ENCODE measurements at places on chromosomes 5 and 9.
A peak's percentile ranks its signal among the peaks of the same experiment; 100 is the strongest.

- no peak for DNase-seq
Measured at GRCh38 chr5:14326035-14326903, 183.1 kb downstream of the TRIO start.

DNA sequence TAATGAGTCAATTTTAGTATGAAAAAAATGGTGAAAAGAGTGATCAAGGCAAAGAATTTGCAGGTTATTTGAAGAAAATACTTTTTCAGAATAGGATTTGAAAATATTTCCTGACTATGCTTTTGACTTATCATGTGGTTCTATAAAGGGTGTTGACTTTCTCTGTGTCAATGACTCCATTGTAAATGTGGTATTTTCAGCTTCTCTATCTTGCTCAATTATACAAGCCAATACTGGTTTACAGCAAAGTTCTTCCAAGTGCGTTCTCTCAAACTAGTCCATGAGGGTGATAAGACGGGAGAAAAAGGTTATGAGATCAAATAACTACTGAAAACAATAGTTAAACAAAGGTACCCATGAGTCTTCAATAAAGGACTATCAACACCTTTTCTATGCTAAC, 21.7 kb downstream of the IL33 start:
- DNase-seq = no peak

DNA sequence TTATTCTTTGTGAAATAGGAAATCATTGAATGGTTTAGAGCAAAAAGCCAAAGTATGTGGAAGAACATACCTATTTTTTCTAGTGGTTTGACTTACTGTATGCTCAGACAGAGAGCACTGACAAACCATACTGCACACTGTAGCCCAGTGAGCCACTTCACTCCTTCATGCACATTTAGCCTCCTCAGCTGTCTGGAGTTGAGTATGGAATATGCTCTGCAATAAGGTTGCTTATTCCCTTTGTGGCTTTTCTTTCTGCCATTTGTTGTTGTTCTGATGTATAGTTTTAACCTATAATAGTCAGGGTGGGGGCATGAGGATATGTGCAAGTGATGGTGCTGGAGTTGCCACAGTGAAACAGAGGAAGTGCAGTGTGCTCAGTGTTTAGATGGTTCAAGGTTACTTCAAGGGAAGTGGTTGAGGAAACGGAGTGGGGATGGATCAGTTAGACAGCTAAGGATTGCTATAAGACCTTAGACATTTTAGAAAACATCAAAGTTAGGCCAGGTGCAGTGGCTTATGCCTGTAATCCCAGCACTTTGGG, 100.7 kb downstream of the CDC42SE2 start:
- DNase-seq = no peak

DNA sequence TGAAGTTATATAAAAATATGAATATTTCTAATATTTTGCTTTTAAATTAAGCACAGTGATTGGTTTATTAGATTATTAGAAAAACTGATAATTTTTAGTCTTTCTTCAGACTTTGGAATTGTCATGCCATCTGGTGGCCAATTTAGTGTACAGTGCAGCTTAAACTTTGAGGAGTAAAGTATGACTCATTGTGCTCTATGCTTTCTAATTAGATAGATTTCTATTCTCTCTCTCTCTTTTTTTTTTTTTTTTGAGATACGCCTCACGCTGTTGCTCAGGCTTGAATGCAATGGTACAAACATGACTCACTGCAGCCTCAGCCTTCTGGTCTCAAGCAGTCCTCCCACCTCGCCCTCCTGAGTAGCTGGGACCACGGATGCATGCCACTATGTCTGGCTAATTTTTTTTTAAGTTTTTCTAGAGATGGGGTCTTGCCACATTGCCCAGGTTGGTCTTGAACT, 42.1 kb upstream of the GPR21 start:
- no peak for DNase-seq

DNA sequence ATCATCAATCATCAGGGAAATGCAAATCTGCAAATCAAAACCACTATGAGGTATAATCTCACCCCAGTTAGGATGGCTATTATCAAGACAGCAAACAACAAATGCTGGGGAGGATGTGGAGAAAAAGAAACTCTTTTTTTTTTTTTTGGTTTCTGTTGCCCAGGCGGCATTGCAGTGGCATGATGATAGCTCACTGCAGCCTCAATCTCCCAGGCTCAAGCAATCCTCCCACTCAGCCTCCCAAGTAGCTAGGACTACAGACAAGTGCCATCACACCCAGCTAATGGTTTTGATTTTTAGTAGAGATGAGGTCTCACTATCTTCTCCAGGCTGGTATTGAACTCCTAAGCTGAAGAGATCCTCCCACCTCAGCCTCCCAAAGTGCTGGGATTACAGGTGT, 5.4 kb upstream of the CNTRL start:
- no peak for DNase-seq

DNA sequence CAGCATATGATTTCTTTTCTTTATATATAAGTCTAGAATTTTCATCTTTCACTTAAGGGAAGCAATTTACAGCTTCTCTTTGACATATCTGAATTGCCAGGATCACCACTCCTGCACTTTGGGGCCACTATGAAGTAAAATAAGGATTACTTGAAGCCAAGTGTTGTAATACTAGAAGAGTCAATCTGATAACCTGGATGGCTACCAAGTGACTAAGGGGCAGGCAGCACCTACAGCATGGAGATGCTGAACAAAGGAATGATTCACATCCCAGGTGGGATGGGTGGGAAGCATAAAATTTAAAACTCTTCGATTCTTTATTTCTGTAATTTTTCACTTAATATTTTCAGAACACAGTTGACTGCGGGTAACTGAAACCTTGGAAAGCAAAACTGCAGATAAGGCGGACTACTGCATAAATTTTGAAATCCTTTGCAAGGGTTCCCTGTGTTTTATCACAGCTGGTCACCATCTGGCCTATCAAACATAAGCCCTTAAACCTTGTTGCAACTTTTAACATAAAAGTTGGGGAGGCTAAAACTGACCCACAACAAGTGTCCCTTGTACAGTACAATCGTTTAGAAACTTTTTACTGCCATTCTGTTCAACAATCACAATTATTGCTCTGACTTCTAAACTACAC, 31.2 kb downstream of the NR3C1 start:
- DNase-seq = no peak

DNA sequence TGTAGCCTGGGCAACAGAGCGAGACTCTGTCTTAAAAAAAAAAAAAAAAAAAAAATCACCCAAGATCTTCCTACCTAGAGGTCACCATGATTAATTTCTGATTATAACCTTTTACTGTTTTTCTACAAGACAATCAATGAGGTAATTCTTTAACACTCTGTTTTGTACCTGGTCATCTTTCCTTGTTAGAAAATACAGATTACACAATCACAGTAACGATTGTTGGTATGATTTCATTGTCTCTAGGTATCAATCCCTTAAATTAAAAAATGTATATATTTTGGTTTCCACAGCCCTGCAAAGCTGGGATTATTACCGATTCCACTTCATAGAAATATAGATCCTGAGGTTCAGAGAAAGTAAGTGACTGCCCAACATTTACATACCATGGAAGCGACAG, 8.3 kb upstream of the ATG10 start:
- no peak for DNase-seq

- DNase-seq = peak; percentile 2
Measured at GRCh38 chr9:82560457-82560904, 502.5 kb downstream of the RASEF start.

DNA sequence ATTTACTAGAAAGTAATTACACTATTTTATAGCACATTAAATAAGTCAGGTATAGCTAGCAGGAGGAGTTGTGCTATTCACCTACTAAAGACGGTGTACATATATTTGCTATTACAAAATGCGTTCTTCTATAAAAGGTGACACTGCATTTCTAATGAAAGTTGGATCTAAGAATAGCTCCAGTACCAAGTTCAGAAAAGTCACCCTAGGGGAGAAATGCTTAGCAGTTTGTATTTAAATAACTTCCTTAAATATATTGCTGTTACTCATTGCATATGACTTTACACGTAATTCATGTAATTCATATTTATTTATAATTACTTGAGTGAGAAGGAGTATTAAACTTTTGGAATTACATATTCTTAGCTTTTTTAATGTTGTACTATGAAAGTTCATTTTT, 7.0 kb upstream of the SUB1 start:
- no peak for DNase-seq

GRCh38 chr5:118558871-118559270, 429.5 kb downstream of the DTWD2 start:
- no peak for DNase-seq

- DNase-seq = no peak
Measured at GRCh38 chr5:88956416-88956815, 73.4 kb upstream of the MEF2C start.

- no peak for DNase-seq
Measured at GRCh38 chr9:132985489-132985888, 7.0 kb downstream of the GFI1B start.

DNA sequence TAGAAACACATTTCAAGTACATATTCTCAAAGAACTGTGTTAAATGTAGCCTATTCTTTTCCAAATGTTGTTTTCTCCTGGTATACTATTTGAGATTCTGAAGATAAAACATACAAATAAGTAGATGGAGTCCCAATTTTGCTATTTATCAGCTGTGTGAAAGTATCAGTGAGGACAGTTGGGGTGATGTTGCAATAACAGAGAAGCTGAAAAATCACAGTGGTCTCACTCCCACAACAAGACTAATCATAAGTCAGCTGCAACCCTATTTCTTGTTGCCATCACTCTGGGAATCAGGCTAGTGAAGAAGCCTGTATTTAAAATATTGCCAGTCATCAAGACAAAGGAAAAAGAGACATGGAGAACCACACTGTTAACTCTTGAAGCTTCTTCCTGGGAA, 25.9 kb upstream of the LURAP1L start:
- no peak for DNase-seq

DNA sequence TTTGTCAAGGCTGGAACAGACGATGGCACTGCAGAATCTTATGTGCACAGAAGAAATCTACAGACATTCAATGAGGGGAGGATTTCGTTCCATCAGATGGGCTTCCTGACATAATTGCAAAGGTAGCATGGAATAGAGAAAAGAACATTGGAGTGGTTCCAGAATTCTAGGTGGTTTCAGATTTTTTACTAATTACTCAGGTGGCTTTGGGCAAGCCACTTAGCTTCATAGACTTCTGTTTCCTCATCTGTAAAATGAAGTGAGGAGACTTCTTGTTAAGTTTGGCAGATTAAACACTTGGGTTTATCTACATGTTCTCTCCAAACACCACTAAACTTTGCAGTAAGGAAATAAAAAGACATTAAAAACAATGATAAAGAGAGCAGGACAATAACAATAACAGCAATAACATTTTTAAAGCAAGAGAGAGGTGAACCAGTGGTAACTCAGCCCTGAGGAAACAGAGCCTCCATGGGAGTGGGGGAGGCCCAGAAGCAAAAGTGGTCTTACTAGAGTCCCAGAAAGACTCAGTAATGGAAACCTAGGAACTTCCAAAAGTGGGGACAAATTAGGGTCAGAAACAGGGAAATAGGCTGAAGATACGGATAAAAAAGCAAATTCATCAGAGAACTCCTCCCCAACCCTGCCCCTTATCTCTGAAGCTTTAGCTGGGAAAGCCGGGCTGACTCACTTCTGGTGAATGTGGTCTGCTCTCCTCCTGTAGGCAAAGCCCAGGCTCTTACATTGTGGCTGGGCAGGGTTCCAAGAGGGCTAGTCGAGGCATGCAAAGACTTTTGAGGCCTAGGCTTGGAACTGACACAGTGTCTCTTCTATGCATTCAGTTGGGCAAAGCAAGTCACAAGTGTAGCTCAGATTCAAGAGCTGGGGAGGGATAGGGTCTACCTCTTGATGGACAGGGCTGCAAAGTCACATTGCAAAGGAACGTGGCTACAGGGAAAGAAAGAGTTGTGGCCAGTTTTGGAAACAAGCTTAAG, 11.8 kb upstream of the ACTBL2 start:
- no peak for DNase-seq

DNA sequence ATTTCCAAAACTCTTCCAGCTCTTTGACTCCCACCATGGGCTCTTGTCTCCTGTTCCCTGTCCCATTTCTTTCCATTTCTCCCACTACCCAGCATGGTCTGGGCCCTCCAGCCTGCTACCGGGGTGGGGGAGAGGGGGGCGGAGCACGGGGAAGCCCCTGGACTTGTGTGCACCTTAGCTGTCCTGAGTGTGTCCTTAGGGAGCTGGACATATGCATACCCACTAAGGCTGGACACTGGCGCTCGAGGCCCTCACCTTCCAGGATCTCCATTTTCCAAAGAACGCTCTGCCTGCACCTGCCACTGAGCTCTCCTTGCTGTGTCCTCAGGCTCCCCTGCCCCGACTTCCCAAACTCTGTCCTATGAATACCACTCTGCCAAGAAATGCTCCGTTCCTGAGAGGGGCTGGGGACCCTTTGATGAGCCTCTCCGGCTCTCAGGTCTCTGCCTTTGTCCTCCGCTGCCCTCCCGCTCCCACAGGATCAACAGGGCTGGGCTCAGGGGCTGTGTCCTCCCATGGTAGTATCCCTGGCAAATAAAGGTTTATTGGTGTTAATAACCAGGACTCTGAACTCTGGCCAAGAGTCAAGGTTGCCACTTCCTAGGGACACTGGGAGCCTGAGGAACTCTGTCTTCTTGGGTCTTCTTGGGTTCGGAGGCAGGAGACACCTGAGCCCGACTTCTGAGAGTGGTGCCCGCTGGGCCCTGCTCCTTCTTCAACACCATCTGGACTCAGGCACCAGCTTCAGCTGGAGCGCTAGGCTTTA, 831 bp upstream of the SHROOM1 start:
- DNase-seq = no peak

DNA sequence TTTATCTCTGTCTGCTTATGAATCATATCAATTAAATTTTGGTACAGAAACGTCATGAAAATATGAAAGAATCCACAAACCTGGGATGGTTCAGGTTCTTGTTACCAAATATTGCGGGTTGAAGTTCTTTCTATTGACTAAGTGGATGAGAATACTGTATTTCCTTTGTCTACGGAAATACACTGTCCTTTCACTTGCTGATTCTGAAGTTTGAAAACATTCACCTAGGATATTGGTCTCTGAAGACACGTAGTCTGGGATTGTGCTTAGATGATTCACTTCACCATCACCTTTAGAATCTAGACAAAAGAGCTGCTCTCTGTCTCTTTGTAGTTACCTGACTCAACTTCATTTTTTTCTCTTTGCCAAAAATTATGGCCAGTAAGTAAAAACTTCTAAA, 222.4 kb downstream of the FBN2 start:
- DNase-seq = no peak

- DNase-seq = no peak
Measured at GRCh38 chr9:119369680-119370366, 588 bp upstream of the BRINP1 start.

- DNase-seq = no peak
Measured at GRCh38 chr9:92440751-92441046, 16.4 kb upstream of the OMD start.

DNA sequence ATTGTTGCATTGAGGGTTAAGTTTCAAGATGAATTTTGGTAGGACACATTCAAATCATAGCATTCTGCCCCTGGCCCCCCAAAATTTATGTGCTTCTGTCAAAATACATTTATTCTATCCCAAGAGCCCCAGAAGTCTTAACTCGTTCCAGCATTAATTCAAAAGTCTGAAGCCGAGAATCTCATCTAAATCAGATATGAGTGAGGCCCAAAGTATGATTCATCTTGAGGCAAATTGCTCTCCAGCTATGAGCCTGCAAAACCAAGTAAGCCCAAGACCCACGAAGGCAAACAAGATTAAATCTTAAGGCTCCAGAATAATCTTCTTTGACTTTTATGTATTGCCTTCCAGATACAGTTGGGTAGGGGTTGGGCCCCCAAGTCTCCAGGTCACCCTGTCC, 19.2 kb downstream of the TNPO1 start:
- DNase-seq = no peak

- DNase-seq = no peak
Measured at GRCh38 chr5:15831408-15831807, 331.4 kb downstream of the FBXL7 start.

- no peak for DNase-seq
Measured at GRCh38 chr5:149593370-149593769, 12.1 kb downstream of the ARHGEF37 start.
